ENCODE measurements at places on chromosomes 5 and 9. TPM values are rescaled to one million over a fixed set of nuclear protein-coding genes. Genes with fewer than 3 reads are reported as not detected.

PALM2AKAP2 gene
- 1.9 TPM for total RNA-seq

GRIA1 gene
- 0.16 TPM for total RNA-seq

PCDHB15 gene
- total RNA-seq, result 0.32 TPM

TMEM252 gene
- total RNA-seq, result not detected

PTGER4 gene
- total RNA-seq, result 5.2 TPM

LCN9 gene
- not detected for total RNA-seq

MLANA gene
- total RNA-seq, result not detected

SYK gene
- under 0.01 TPM for total RNA-seq

ARID3C gene
- not detected for total RNA-seq

SCGB3A2 gene
- not detected for total RNA-seq

CCNJL gene
- total RNA-seq, result under 0.01 TPM

KLF9 gene
- 22.5 TPM for total RNA-seq

RANBP17 gene
- total RNA-seq, result 7.2 TPM

CER1 gene
- total RNA-seq, result not detected

LCN15 gene
- not detected for total RNA-seq
